ENCODE measurements at places on chromosomes 6 and 20. TPM values are rescaled to one million over a fixed set of nuclear protein-coding genes. Genes with fewer than 3 reads are reported as not detected.

Gene BPIFB4
- total RNA-seq, result not detected

Gene MARCKS
- total RNA-seq, result 498 TPM

Gene BANF2
- not detected for total RNA-seq

Gene BCAS4
- total RNA-seq, result 11.4 TPM

Gene RBM24
- total RNA-seq, result 31.4 TPM

Gene RIPPLY2
- 21.6 TPM for total RNA-seq

Gene SLC26A8
- total RNA-seq, result 5.7 TPM

Gene LCA5
- 14.3 TPM for total RNA-seq

Gene THEMIS
- 0.41 TPM for total RNA-seq

Gene WFDC5
- not detected for total RNA-seq

Gene NEURL2
- 3.3 TPM for total RNA-seq

Gene ACSS1
- total RNA-seq, result 3.7 TPM

Gene SMPD2
- total RNA-seq, result 4.9 TPM

Gene CCN6
- not detected for total RNA-seq

Gene GSTA5
- not detected for total RNA-seq

Gene PPP1R16B
- 10.6 TPM for total RNA-seq

All from frontal cortex (tissue), 4 donors.